Colonic mucosa (tissue), 4 donors: ENCODE measurements at places on chromosomes 2 and 18.

GRCh38 chr2:137981112-137981656, 16.9 kb downstream of the HNMT start:
- no peak for DNase-seq

- DNase-seq = no peak
Measured at GRCh38 chr2:81549646-81550045, 1245.1 kb upstream of the LRRTM1 start.

DNA sequence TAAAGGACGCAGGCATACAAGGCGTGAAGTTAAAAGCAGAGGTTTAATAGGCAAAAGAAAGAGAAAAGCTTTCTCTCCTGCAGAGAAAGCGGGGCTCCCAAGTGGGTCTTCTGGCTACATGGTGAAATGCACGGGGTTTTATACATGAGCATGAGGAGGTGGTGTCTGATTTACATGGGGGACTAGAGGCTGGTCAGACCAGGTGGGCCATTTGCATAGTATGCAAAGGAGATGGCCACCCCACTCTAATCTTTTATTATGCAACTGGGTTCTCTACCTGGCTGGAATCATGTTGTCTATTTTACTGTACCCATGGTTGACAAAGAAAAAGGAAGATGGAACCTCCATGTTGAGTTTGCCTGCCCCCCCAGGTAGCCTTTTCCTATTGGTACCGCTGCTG, 356.2 kb downstream of the KCNJ3 start:
- no peak for DNase-seq

DNA sequence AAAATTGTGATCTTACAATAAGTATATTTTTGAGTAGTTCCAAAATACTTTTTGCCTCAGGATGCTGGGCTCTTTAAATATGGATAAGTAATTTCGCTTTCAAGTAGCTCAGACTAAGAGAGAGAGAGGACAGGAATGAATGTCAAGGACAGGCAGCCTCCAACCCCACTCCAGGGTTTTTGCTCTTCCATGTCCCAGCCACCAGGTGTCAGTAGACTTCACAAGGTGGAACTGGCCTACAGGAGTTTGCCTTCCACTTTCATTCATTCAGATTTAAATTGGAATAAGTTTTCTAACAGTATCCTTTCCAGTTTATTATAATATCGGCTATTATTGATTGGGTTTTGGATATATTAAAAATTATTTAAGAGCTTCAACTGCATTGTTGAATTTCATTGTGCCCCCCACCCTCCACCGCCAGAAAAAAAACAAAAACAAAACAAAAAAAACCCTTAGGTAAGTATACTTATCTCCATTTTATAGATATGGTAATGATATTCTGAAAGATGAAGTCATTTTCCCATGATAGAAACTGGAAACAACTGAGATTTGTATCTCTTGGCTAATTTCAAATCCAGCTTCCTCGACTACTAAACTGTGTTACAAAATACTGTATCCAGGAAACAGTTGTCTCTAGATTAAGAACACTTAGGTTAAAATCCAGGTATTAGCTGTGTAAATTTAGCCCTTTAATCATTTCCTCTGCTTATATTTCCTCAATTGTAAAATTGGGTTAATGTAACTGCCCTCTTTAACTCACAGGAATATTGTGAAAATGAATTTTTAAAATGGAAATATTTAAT, 793.1 kb downstream of the ERBB4 start:
- peak; percentile 34 for DNase-seq

DNA sequence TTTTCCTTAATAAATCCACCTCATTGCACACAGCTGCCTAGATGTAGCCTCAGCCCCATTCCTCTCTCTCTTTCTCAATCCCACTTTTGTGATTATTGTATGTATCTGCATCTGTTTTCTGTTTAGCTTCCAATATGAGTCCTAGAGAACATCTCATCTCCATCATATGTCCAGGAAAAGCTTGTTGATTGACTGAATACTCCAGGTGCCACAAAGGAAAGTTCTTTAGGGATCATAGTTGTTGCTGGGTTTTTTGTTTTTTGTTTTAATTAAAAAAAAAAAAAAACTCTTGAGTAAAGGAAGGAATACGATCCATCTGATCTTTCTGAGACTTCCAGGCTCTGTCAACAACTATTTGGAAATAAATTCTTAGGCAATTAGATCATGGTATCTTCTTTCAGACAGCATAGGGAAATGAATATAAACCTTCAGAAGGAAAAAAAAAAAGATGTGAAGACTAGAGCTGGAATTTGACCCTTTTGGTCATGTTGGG, 42.5 kb downstream of the KIAA2012 start:
- no peak for DNase-seq

DNA sequence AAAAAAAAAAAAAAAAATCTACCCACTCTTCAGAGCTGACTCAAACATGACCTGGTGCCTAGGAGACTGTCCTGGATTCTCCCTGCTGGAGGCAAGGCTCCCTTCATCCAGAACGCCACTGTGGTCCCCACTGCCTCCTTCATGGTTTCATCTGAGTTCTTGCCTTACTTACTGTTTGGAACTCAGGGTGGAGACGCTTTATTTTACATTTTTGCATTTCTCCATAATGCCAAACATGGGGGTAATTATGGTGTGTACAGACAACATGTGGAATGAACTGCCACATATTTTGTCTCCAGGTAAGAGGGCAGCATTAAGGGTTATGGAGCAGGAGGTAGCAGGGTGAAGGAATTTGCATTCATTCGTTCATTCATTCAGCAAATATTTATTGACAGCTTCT, 154.0 kb upstream of the MSH6 start:
- DNase-seq = no peak

GRCh38 chr18:6994771-6995430, 122.7 kb downstream of the LAMA1 start:
- DNase-seq = no peak
